Right cardiac atrium (tissue), 5 donors: ENCODE measurements at places on chromosomes 3 and 15.
A peak's percentile ranks its signal among the peaks of the same experiment; 100 is the strongest.

DNA sequence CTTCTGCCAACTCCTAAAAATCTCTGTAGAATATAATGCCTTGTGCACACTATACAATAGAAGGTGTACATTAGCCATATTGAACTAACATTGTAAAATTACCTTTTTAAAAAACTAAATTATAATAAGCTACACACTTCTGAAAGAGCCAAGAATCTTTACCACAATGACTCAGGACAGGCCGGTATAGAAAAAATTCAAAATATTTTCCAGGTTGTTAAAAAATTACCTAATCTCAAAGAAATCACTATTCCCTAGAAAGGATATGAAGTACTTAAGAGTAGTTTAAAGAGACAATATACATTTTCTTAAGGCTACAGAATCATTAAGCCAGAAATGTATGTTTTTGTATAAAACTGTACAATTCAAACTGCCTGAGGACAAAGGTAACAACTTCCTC, 48.5 kb downstream of the TJP1 start:
- DNase-seq = no peak

DNA sequence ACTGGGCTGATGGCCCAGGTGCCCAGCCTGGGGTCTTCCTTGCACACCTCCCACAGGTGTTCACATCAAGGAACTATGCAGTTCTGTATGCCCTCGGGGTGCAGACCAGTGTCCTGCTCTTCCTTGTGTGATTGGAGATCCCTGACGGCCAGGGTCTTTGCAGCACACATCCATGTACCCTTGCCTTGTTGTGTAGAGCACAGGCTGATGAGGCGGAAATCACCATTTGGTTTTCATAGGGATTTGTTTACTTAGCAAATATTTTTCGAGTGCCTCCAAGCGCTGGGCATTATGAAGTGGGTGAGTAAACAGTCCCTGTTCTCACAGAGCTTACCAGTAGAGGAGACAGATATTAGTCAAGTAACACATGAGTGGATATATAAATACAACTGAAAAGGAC, 209.3 kb upstream of the UMPS start:
- DNase-seq = no peak

DNA sequence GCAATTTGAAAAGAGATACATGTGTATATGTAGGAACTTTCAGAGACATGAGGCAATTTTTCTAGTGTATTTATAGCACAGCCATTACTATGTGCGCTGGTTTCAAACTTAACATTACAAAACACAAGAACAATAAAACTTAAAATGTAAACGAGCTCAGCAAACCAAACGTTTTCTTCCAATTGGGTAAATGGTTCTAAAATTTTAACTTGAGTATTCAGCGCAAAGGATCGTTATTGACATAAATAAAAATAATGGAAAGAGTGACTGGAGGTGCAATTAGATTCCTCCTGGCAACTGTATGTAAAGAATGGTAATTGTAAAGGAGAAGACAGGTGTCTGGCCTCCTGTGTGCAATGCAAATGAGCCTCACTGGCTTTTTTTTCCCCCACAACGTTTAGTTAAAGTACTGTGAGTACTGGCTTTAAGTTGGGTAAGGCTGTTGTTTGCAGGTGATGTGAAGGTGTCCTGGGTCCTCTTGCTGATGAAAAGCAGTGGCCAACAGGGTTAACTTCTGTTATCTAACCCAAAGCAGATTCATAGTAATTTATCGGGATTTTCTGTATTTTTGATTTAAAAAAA, 14.1 kb upstream of the GADL1 start:
- DNase-seq = no peak

- DNase-seq = no peak
These were observed 1.1 kb downstream of the RPS27L start for GRCh38 chr15:63156086-63156710.

DNA sequence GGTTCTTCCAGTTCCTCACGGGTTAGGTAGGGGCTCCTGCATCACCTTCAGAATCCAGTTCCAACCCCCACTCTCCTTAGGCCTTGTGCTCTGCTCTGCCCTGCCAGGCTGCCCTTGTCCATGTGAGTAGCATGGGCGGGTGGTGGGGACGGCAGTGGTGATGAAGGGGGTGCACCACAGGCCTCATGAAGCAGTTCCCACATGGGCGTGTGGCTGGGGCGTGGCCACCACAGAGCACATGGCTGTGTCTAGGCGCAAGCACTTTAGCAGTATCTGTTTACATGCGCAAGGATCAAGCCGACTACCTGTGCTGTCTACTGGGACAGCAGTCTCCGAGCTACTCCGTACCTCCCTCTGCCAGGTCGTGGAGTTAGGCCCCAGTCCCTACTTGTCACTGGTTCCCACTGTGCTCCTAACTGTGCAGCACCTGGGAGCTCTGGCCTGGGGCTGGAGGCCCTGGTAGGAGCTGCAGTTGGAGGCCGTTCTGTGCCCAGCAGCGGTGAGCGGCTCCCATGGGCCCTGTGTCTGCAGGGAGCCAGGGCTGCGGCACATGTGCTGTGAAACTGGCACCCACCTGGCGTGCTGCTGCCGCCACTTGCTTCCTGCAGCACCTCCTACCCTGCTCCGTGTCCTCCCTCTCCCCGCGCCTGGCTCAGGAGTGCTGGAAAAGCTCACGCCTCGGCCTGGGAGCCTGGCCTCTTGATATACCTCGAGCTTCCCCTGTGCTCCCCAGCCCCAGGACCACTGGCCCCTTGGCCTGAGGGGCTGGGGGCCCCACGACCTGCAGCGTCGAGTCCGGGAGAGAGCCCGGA, 53.5 kb downstream of the PLXNA1 start:
- peak; percentile 24 for DNase-seq
